ENCODE measurements at places on chromosomes 12 and 14.

DNA sequence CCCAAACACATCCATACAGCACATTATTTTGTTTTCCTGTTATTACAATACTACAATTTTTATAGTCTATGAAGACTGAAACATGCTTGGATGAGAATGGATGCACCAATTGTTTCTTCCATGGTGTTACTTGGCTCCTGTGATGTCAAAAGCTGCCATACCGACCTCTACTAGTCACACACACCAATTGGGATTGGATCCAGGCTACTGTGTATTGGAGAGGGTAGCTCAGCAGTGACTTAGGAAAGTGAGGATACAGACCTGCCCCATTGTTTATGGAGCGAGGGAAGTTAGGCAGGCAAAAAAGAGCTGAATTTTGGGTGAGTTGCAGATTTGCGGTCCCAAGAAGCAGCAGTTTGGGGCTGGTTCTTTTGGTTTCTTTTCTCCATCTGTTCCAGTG lies 30.8 kb upstream of the AKAP6 start:
- DNase-seq = no peak
- H3K27me3 ChIP-seq = no peaks in the 10 kb centered on the region
- no peak overlapping the region for H3K4me3 ChIP-seq

GRCh38 chr12:93186131-93186530 lies 191.6 kb upstream of the NUDT4 start:
- H3K27ac ChIP-seq = no peak overlapping the region
- DNase-seq = no peak
- no peaks in the 10 kb centered on the region for H3K36me3 ChIP-seq
- no peaks in the 10 kb centered on the region for H3K4me1 ChIP-seq

DNA sequence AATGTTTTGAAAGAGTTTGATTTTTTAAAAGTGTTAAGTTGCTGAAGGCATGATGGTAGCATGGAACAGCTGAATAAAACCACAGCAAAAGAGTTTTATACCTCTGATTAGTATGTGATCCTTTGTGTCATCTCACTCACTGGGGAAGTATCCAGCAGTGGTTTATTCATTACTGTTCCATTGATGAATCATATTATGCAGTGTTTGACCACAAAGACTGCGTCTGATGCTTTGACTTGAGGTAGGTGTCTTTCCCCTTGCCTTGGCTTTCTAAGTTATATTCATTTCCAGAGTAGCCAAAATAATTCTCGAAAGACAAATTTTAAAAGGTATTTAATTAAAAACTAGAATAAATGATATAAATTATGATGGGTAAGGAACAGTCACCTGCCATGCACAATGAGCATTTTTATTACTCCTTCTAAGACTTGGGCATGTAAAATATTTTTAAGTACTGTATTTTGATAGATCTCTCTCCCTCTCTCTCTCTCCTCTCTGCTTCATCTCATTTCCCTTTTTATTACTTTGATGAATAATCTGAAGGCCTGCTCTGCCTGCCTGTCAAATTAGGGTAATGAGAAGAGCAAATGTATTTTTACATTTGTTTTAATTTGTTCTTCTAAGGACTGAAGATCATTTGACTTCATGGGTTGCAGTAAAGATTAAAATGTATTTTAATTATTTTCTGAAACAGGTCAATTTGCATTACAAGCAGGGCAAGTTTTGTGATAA lies 164.9 kb downstream of the NAV3 start:
- H3K36me3 ChIP-seq = no peaks in the 10 kb centered on the region
- H3K4me1 ChIP-seq = no peaks in the 10 kb centered on the region
- DNase-seq = no peak
- H3K27me3 ChIP-seq = no peaks in the 10 kb centered on the region

DNA sequence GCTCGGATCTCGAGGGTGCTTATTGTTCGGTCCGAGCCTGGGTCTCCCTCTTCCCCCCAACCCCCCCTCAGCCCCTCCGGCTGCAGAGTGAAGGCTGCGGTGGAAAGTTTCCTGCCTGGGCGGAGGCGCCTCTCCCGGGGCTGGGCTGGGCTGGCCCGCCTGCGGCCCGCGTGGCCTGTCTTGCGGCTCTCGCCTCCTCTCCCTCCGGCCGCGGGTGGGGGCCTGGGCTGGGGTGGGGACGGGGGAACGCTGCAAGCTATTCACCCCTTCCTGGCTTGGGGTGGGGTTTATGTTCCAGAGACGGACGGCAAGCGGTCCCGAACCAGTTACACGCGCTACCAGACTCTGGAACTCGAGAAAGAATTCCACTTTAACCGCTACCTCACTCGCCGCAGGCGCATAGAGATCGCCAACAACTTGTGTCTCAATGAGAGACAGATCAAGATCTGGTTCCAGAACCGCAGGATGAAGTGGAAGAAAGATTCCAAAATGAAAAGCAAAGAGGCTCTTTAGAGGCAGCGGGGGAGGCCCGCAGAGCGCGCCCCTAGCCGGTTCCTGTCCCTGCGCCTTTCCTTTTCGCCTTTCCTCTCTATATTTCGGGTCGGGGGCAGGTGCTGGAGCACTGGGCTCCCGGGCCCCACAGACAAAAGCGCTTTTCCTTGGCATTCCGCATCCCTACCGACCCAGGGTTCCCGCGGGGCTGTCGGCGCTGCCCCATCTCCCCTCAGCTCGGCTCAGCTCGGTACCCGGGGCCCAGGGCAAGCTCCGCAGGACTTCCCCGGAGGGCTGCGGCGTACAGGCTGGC lies 1.3 kb downstream of the HOXC5 start:
- no peak for DNase-seq
- H3K27me3 ChIP-seq = no peaks in the 10 kb centered on the region
- H3K27ac ChIP-seq = no peak overlapping the region

- no peaks in the 10 kb centered on the region for H3K36me3 ChIP-seq
- H3K4me1 ChIP-seq = no peaks in the 10 kb centered on the region
- H3K27me3 ChIP-seq = no peaks in the 10 kb centered on the region
These were observed 97.3 kb upstream of the RBM19 start for GRCh38 chr12:114063435-114063834.

All from uterus (tissue), 4 donors.